Uterus (tissue), 4 donors: ENCODE measurements at places on chromosomes 7 and 10. TPM values are rescaled to one million over a fixed set of nuclear protein-coding genes. Genes with fewer than 3 reads are reported as not detected.

GRCh38 chr10:71276873-71277272, 42.2 kb upstream of the SLC29A3 start:
- H3K27ac ChIP-seq, result no peak overlapping the region
- H3K27me3 ChIP-seq, result no peaks in the 10 kb centered on the region
- H3K4me3 ChIP-seq, result no peak overlapping the region
- DNase-seq, result no peak
- H3K4me1 ChIP-seq, result no peaks in the 10 kb centered on the region
- H3K36me3 ChIP-seq, result no peaks in the 10 kb centered on the region

DNA sequence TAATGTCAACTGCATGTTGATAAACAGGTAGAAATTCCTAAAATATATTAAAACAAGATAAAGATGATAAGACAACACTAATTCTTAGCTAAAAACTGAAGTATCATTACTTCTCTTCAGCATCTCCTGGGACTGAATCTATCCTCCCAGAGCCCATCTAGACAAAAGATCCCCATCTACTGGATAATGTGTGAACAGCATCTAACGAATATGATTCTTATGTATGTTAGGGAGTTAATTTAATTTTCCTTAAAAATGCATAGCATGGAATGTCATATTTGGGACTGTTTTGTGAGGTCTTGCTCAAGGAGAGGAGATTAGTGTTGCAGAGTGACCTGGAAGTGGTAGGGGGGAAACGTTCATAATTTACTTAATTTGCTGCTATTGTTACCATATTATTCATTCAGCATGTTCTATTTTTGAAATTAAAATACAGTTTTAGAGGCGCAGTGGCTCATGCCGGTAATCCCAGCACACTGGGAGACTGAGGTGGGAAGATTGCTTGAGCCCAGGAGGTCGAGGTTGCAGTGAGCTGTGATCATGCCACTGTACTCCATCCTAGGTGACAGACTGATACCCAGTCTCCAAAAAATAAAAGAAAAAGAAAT, 305.1 kb upstream of the CSTF2T start:
- no peaks in the 10 kb centered on the region for H3K27me3 ChIP-seq
- no peak for DNase-seq
- no peaks in the 10 kb centered on the region for H3K36me3 ChIP-seq
- H3K4me1 ChIP-seq, result no peaks in the 10 kb centered on the region
- no peak overlapping the region for H3K4me3 ChIP-seq
- no peak overlapping the region for H3K27ac ChIP-seq

DNA sequence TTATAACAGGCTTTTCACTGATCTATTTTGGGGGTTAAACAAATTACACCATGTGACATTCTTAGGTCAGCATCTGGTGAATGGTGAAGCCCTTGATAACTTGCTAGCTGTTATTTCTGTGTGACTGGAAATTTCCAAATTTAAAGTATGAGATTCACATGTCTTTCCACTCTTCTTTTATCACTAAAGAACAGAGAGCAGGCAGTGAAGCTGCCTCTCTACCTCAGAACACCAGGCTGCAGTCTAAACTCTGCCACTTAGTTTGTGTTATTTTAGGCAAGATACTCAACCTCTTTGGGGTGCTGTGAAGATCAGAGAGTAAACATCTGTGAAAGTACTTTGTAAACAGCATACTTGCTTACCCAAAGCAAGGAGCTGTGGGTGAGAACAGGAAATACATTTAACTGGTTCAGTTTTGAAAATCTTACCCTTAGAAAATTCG, 15.5 kb upstream of the SP4 start:
- H3K36me3 ChIP-seq, result no peaks in the 10 kb centered on the region
- H3K4me1 ChIP-seq, result no peaks in the 10 kb centered on the region
- no peak overlapping the region for H3K27ac ChIP-seq
- H3K27me3 ChIP-seq, result no peaks in the 10 kb centered on the region
- no peak overlapping the region for H3K4me3 ChIP-seq
- no peak for DNase-seq

DNA sequence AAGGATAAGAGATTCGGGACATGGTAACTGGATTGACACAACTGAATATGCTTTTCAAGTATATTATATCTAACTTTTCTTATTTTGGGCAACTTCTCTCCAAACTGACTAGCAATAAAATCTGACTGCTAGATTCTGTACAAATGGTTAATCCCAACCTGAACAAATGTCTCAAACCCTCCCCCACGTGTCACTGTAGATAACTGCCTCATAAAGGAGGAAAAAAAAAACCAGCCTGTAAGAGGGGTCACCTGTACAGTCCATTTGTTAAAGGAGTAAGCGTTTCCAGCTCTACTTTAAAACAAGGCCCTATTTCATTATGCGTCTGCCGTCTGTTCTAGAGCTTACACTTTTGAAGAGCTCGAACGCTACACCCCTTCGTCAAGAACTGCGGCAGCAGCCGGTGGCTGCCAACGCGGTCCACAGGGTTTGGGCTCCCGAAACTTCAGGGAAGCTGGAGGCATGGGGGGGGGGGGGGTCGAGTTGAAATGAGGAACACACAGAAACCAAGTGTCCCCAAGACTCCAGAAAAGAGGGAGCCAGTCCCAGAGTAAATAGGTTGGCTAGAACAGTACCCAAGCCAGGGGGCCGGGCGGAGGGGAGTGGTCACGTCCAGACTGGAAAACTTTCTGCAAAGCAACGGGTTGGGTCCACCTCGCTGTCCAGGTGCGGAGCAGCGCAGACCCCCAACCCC, 492 bp downstream of the COG5 start:
- H3K27me3 ChIP-seq, result no peaks in the 10 kb centered on the region
- H3K4me1 ChIP-seq, result peaks cover 5% of the 10 kb centered on the region
- H3K36me3 ChIP-seq, result no peaks in the 10 kb centered on the region
- peak overlapping the region; percentile 98 for H3K27ac ChIP-seq
- no peak for DNase-seq

DNA sequence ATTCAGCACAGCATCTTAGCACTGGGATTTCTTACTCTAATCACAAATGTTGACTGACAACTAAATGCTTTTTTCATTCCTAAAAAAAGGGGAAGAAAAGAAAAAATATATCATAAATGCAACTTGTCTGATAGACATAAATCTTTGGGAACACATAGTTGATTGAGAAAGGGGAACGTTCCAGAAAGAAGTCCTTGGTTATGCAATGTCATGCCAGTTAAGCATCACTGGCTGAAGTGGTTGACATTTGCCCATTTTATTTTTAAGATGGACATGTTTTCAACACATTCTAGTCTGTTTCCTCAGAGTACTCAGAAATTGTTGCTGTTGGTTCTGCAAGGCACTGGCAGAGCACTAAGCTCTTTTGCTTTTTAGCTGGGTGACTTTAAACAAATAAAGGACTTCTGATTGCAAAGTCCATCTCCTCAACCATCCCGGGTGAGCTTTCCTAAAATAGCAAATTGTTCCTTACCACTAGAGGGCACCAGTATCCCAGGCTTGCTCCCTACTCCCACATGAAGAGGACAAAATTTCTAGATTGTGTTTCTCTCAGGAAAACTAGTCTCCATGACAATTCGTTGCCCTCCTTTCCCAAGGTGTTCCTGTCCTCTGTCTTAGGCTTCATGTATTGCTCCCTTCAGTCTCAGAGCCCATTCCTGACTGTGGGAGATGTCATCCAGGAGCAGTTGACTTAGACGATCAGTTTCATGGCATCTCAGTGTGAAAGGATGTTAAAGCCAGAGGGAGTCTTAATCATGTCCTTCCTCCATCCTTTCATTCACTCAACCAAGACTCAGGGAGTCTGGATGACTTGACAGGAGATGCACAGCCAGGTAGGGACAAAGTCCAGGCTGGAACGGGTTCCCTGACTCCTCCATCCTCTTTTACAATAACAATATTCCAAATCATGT, 23.9 kb downstream of the OPALIN start:
- no peaks in the 10 kb centered on the region for H3K36me3 ChIP-seq
- no peak for DNase-seq
- H3K4me1 ChIP-seq, result no peaks in the 10 kb centered on the region
- H3K4me3 ChIP-seq, result no peak overlapping the region
- H3K27ac ChIP-seq, result no peak overlapping the region
- no peaks in the 10 kb centered on the region for H3K27me3 ChIP-seq

DNA sequence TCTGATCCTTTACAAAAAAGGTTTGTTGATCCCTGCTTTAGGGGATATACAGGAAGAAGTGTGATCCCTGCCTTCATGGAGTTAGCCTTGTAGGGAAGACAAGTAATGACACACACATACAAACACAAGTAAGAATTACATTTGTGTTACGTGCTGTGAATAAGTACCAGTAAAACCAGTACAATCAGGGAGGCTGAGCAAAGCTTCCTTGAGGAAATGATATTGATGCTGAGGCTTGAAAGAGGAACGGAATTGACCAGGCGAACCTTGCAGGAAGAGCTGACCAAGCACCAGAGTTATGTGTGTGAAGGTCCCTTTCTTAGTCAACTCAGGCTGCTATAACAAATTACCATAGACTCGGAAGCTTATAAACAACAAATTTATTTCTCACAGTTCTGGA, 83.6 kb upstream of the CACUL1 start:
- H3K4me3 ChIP-seq, result no peak overlapping the region
- no peak for DNase-seq
- H3K4me1 ChIP-seq, result no peaks in the 10 kb centered on the region
- no peaks in the 10 kb centered on the region for H3K36me3 ChIP-seq

DNA sequence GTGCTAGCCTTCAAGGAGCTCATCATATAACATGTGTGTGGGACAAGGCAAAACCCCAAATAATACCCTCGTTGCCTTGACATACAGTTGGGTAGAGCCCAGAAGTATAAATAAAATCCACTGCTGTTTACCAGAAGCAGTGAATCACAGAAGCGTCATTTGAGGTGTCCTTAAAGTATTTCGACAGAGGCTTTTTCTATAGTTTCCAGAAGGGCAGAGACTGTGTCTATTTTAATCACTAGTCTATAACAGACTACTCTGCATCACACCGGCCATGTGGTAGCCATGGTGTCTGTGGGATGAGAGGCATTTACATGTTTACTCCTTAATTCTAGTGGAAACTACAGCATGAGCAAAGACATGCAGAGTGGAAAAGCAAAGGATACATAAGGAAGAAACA, 131.3 kb downstream of the CTTNBP2 start:
- H3K27me3 ChIP-seq, result no peaks in the 10 kb centered on the region
- no peaks in the 10 kb centered on the region for H3K36me3 ChIP-seq
- no peak overlapping the region for H3K4me3 ChIP-seq
- DNase-seq, result no peak
- H3K4me1 ChIP-seq, result no peaks in the 10 kb centered on the region
- H3K27ac ChIP-seq, result no peak overlapping the region

- H3K4me3 ChIP-seq, result no peak overlapping the region
- no peak for DNase-seq
- H3K36me3 ChIP-seq, result no peaks in the 10 kb centered on the region
Observed at GRCh38 chr10:65419629-65420028, 1506.2 kb upstream of the LRRTM3 start.

- H3K4me3 ChIP-seq, result no peak overlapping the region
- H3K4me1 ChIP-seq, result no peaks in the 10 kb centered on the region
- H3K27me3 ChIP-seq, result no peaks in the 10 kb centered on the region
- no peak for DNase-seq
- H3K36me3 ChIP-seq, result no peaks in the 10 kb centered on the region
Observed at GRCh38 chr7:19665399-19666008, 43.3 kb downstream of the POLR1F start.

GRCh38 chr10:6141296-6142151, 52.7 kb downstream of the RBM17 start:
- no peak overlapping the region for H3K27ac ChIP-seq
- no peaks in the 10 kb centered on the region for H3K4me1 ChIP-seq
- H3K4me3 ChIP-seq, result peak overlapping the region; percentile 13
- H3K36me3 ChIP-seq, result no peaks in the 10 kb centered on the region
- H3K27me3 ChIP-seq, result no peaks in the 10 kb centered on the region
- DNase-seq, result no peak

GRCh38 chr10:24685958-24686540, 37.6 kb downstream of the ARHGAP21 start:
- no peak for DNase-seq
- H3K27ac ChIP-seq, result no peak overlapping the region
- no peaks in the 10 kb centered on the region for H3K36me3 ChIP-seq
- H3K27me3 ChIP-seq, result no peaks in the 10 kb centered on the region
- no peak overlapping the region for H3K4me3 ChIP-seq

GRCh38 chr7:10156972-10157371, 816.7 kb upstream of the PHF14 start:
- H3K4me1 ChIP-seq, result no peaks in the 10 kb centered on the region
- no peaks in the 10 kb centered on the region for H3K36me3 ChIP-seq
- no peaks in the 10 kb centered on the region for H3K27me3 ChIP-seq
- H3K27ac ChIP-seq, result no peak overlapping the region
- no peak for DNase-seq

GRCh38 chr7:92625617-92626016, 35.4 kb upstream of the FAM133B start:
- H3K27ac ChIP-seq, result no peak overlapping the region
- no peak for DNase-seq
- no peaks in the 10 kb centered on the region for H3K4me1 ChIP-seq
- no peaks in the 10 kb centered on the region for H3K27me3 ChIP-seq
- no peaks in the 10 kb centered on the region for H3K36me3 ChIP-seq
- no peak overlapping the region for H3K4me3 ChIP-seq

- H3K27me3 ChIP-seq, result no peaks in the 10 kb centered on the region
- DNase-seq, result no peak
- no peaks in the 10 kb centered on the region for H3K4me1 ChIP-seq
Observed at GRCh38 chr7:88835147-88835728, 39.7 kb upstream of the TEX47 start.

GRCh38 chr10:126080291-126080825, 184.0 kb downstream of the FANK1 start:
- no peaks in the 10 kb centered on the region for H3K27me3 ChIP-seq
- H3K36me3 ChIP-seq, result no peaks in the 10 kb centered on the region
- H3K4me1 ChIP-seq, result no peaks in the 10 kb centered on the region
- H3K27ac ChIP-seq, result no peak overlapping the region

GRCh38 chr10:91313-91712, 42.2 kb upstream of the TUBB8 start:
- no peak for DNase-seq
- H3K27ac ChIP-seq, result no peak overlapping the region
- no peaks in the 10 kb centered on the region for H3K4me1 ChIP-seq
- H3K27me3 ChIP-seq, result no peaks in the 10 kb centered on the region

Gene FAM25G
- total RNA-seq, result not detected

Gene TMEM209
- total RNA-seq, result 19.3 TPM

Gene CALHM1
- not detected for total RNA-seq

Gene TMEM176A
- total RNA-seq, result 13.5 TPM

Gene LRRD1
- not detected for total RNA-seq

Gene TLL2
- total RNA-seq, result not detected

Gene LIPJ
- 0.59 TPM for total RNA-seq

Gene GRM3
- total RNA-seq, result not detected

Gene CDHR3
- not detected for total RNA-seq

Gene NCF1
- total RNA-seq, result 1.1 TPM

Gene CALML5
- not detected for total RNA-seq

Gene TMEM196
- not detected for total RNA-seq

Gene PIP
- not detected for total RNA-seq
